ENCODE measurements at places on chromosomes 2 and 18. TPM values are rescaled to one million over a fixed set of nuclear protein-coding genes. Genes with fewer than 3 reads are reported as not detected.

- no peak overlapping the region for H3K4me3 ChIP-seq
- H3K27ac ChIP-seq = no peak overlapping the region
- H3K27me3 ChIP-seq = peaks cover 2% of the 10 kb centered on the region
Measured at GRCh38 chr2:109692013-109692743, 78.0 kb downstream of the SOWAHC start.

DNA sequence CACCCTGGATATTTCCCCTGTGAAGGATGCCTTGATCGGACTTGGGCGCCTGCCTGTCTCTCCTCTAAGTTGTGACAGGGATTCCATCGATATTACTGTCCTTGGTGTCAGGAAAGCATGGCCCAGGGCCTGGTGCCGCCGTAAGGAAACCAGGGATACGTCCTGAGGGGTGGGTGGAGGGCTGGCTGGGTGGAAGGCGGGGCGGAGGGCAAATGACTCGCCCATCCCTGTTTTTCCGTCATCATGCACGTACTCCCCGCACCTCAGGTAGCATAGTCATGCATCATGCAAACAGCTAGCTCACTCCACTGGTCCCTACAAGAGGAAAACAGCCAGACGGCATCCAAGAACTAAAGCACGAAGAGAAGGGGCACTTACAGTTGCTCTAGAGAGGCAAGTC, 57.1 kb downstream of the PXDN start:
- DNase-seq = no peak
- no peak overlapping the region for H3K4me3 ChIP-seq
- H3K4me1 ChIP-seq = no peaks in the 10 kb centered on the region
- H3K36me3 ChIP-seq = no peaks in the 10 kb centered on the region

- H3K4me3 ChIP-seq = no peak overlapping the region
- H3K27me3 ChIP-seq = peaks cover 18% of the 10 kb centered on the region
- H3K4me1 ChIP-seq = peaks cover 3% of the 10 kb centered on the region
Measured at GRCh38 chr2:230933521-230934180, 8.6 kb upstream of the GPR55 start.

DNA sequence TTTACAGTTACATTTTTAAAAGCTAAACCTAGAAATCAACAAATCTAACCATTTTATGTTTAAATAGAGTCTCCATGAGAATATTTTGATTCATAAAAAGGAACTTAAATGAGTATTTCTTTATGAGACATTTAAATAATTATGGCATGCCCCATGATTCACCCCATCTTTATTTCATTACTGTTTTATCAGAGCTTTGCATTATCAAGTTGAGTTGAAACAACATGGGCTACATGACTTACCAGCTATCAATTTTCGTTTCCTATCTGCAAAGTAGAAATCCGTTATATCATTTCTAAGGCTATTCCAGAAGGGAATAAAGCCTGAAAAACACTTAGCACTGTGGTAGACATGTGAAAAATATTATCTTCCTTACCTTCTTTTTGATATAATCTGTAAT, 161.5 kb downstream of the GALNT3 start:
- no peak overlapping the region for H3K4me3 ChIP-seq
- peaks cover 2% of the 10 kb centered on the region for H3K27me3 ChIP-seq
- peaks cover 2% of the 10 kb centered on the region for H3K4me1 ChIP-seq
- DNase-seq = no peak
- H3K27ac ChIP-seq = no peak overlapping the region

Gene DARS1
- 218 TPM for total RNA-seq

Gene GPR35
- 4.7 TPM for total RNA-seq

Gene SLC14A1
- 1.1 TPM for total RNA-seq

- H3K36me3 ChIP-seq = no peaks in the 10 kb centered on the region
- H3K27me3 ChIP-seq = no peaks in the 10 kb centered on the region
Measured at GRCh38 chr18:11008505-11008904, 140.9 kb downstream of the PIEZO2 start.

DNA sequence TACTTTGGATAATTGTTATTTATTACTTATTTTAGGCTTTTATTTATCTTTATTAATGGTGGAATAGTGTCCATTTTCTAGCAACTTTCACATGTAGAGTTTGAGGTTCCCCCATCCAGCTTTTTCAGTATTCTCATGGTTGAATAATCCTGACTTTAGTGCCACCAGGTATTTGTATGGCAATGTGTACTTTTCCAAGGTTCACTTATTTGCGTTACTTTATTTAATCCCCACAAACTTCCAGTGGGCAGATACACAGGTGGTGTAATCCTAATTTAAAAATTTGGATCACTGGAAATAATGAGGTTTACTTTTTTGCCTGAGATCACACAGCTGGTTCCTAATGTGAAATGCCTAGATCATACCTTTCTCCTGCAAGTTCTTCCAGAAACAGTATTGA, 30.5 kb downstream of the NAB1 start:
- peaks cover 33% of the 10 kb centered on the region for H3K36me3 ChIP-seq
- no peaks in the 10 kb centered on the region for H3K27me3 ChIP-seq
- peak overlapping the region; percentile 61 for H3K4me3 ChIP-seq

GRCh38 chr18:69261406-69261805, 139.3 kb upstream of the DOK6 start:
- no peak overlapping the region for H3K27ac ChIP-seq
- H3K4me1 ChIP-seq = no peaks in the 10 kb centered on the region
- H3K36me3 ChIP-seq = no peaks in the 10 kb centered on the region

GRCh38 chr18:77054606-77055428, 77.8 kb downstream of the MBP start:
- DNase-seq = peak; percentile 90
- H3K36me3 ChIP-seq = peaks cover 8% of the 10 kb centered on the region
- H3K27ac ChIP-seq = peak overlapping the region; percentile 96

DNA sequence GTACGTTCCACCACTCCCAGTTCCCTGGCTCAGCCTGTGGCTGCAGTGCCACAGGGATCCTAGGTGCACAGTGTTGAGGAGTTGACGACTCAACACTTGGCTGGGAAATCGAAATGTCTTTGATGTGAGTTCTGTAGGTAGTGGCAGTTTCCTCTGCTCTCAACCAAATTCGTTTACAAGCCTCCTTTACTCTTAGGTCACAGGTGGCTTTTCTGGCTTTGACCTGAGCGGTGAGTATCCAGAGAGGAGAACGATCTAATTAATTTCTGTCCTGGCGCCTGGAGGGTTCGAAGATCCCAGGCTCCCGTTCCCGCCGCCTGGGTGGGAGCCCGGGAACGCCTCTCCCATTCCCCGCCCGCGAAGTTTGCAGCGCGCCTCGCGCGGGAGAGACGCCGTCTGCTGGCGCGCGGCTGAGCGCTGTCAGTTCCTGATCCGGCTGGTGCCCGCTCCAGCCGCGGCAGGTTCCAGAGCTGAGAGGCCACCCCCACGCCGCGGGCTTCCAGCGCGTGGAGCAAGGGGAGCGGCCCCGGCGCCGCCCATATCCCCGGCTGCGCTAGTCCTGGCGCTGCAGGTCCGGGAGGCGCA, at the start of gene LAMA3:
TSS of gene LAMA3 (plus strand) at position 423 of the 585 bp plus-strand sequence. CDS start 231 bp downstream, outside the sequence.
- H3K4me1 ChIP-seq = peaks cover 6% of the 10 kb centered on the region
- peak within 1 kb of the TSS; percentile 40 for H3K4me3 ChIP-seq
- no peak within 1 kb of the TSS for H3K27ac ChIP-seq
- peaks cover 36% of the 10 kb centered on the region for H3K27me3 ChIP-seq
- H3K36me3 ChIP-seq = no peaks in the 10 kb centered on the region

- H3K36me3 ChIP-seq = no peaks in the 10 kb centered on the region
- H3K27me3 ChIP-seq = no peaks in the 10 kb centered on the region
- no peak overlapping the region for H3K27ac ChIP-seq
- no peak for DNase-seq
- no peaks in the 10 kb centered on the region for H3K4me1 ChIP-seq
- H3K4me3 ChIP-seq = no peak overlapping the region
Measured at GRCh38 chr2:24111407-24111901, 11.7 kb downstream of the PFN4 start.

DNA sequence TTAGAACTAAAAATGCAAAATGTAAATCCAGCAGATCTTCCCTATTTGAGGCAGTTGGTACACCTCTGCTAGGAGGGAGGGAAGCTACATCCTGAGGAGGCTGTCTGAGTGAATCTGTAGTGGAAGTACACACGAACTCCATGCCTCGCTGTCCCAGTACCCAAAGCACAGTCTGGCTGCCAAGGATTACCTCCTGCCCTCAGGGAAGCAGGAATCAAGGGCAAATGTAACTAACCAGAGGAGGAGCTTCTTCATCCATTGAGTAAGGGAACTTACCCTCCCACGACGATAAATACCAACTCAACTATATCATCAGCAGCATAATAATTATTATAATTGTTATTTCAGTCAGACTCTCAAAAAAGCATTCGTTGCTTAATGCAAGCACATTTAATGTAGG, 2.1 kb downstream of the DHRS9 start:
- no peak for DNase-seq
- H3K27me3 ChIP-seq = peaks cover 2% of the 10 kb centered on the region
- peaks cover 3% of the 10 kb centered on the region for H3K36me3 ChIP-seq
- H3K4me1 ChIP-seq = peaks cover 41% of the 10 kb centered on the region
- peak overlapping the region; percentile 33 for H3K4me3 ChIP-seq
- H3K27ac ChIP-seq = peak overlapping the region; percentile 49

GRCh38 chr18:48002933-48003365, 72.5 kb upstream of the SMAD2 start:
- no peaks in the 10 kb centered on the region for H3K4me1 ChIP-seq
- H3K27me3 ChIP-seq = peaks cover 3% of the 10 kb centered on the region
- H3K27ac ChIP-seq = no peak overlapping the region

DNA sequence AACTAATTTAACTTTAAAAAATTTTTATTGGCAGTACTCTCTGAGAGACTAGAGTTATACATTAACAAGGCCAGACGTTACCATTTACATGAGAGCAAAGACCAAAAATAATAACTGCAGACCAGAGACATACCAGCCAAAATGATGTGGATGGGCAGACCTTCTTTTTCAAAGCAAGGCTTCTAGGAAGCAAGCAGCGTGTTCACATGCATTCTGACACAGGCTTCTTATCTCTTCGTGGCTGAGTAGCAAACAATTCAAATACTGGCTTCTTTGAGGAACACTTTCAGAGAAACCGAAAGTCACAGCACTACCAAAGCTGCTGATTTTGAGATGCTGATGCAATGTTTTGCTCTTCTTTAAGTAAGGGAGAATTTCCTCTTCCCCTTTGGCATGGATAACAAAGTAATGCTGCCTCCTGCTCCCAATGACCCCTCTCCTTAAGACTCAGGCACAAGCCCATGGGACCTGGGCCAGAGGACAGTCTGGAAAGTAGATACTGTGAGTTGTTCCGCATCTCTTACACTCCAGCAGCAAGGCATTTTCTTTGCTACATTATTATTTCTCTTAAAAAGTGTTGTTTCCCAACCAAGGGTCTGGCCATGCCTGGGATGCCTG, 181.9 kb downstream of the MREG start:
- peaks cover 5% of the 10 kb centered on the region for H3K4me1 ChIP-seq
- no peak for DNase-seq
- no peaks in the 10 kb centered on the region for H3K27me3 ChIP-seq
- peak overlapping the region; percentile 38 for H3K27ac ChIP-seq

GRCh38 chr18:22221350-22221749, 52.0 kb downstream of the GATA6 start:
- no peaks in the 10 kb centered on the region for H3K27me3 ChIP-seq
- no peak for DNase-seq
- H3K4me3 ChIP-seq = no peak overlapping the region
- H3K36me3 ChIP-seq = no peaks in the 10 kb centered on the region

- H3K4me3 ChIP-seq = no peak overlapping the region
- no peaks in the 10 kb centered on the region for H3K36me3 ChIP-seq
- H3K27me3 ChIP-seq = no peaks in the 10 kb centered on the region
- H3K4me1 ChIP-seq = no peaks in the 10 kb centered on the region
Measured at GRCh38 chr2:138209009-138209408, 244.7 kb downstream of the HNMT start.

Gene CDKL4
- 0.14 TPM for total RNA-seq

Gene GDF7
- 0.05 TPM for total RNA-seq

DNA sequence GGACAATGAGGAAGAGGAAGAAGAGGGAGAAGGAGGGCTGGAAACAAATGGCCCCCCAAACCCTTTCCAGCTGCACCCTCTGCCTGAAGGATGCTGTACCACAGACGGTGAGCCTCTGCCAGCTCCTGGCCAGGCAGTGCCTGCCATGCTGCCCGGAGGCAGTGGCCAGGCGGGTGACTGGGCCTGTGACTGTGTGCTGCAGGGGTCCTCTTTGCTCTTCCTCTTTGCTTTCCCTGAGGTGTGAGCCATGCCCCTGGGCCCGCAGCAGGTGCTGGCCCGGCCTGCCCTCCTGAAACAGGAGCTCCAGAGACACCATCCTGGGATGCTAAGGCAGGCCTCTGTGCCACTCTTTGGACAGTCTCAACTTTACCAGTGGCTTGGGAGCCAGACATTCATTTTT, 28.6 kb downstream of the GREB1 start:
- H3K36me3 ChIP-seq = no peaks in the 10 kb centered on the region
- H3K27ac ChIP-seq = no peak overlapping the region
- peaks cover 10% of the 10 kb centered on the region for H3K27me3 ChIP-seq
- H3K4me3 ChIP-seq = no peak overlapping the region

- H3K27ac ChIP-seq = no peak overlapping the region
- H3K27me3 ChIP-seq = no peaks in the 10 kb centered on the region
- no peaks in the 10 kb centered on the region for H3K4me1 ChIP-seq
Measured at GRCh38 chr2:124663645-124663997, 638.5 kb downstream of the CNTNAP5 start.

DNA sequence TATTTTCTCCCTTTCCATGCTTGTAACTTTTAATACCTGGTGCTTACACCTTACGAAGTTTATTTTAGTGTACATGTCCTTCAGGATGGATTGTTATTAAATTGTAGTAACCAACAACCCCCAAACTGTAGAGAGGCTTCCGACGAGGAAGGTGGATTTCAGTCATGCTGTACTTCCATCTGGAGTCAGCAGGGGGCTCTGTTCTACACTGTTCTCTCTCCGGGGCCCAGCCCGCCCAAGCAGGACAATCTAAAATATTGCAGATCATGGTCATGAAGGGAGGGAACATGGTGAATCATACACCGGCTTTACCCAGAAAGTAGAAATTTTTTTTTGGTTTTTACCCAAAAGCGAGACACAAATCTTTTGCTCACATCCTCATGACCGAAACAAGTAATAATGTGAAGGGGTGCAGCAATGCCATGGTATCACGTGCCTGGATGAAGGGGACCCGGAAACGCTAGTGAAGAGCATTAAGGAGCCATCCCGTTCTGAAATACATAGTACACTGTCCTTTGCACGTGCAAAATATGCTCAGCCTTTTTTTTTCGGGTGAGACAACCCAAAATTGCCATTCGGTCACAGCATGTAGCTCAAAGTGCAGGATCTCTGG, 884.8 kb downstream of the EPHA4 start:
- no peak overlapping the region for H3K27ac ChIP-seq
- H3K4me1 ChIP-seq = no peaks in the 10 kb centered on the region
- no peak overlapping the region for H3K4me3 ChIP-seq
- peaks cover 11% of the 10 kb centered on the region for H3K27me3 ChIP-seq

DNA sequence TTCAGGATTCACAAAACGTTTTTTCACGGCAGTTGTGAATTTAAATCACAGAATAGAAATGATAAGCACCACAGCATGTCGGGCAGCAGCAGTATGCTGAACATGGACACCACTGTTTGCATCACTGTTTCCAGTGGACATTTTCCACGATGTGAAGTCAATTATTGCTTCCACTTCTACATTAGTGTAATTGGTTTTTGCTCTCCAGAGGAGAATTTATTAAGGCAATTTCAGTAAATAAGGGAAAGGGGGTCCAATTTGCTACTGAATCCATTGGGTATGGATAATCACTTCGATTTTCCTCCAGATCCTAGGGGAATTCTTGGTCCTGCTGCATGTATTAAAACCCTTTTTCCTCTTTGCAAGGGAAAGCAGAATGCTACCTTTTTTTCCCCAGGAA, 30.2 kb upstream of the VWC2L start:
- H3K4me3 ChIP-seq = no peak overlapping the region
- DNase-seq = no peak
- no peaks in the 10 kb centered on the region for H3K27me3 ChIP-seq
- H3K27ac ChIP-seq = no peak overlapping the region

Gene DUSP19
- total RNA-seq = 2.7 TPM

Gene KCNS3
- total RNA-seq = 0.19 TPM

Gene CCDC142
- 10.1 TPM for total RNA-seq

GRCh38 chr2:234974501-234975385, 22.9 kb downstream of the SH3BP4 start:
- DNase-seq = no peak
- peaks cover 16% of the 10 kb centered on the region for H3K27me3 ChIP-seq
- no peaks in the 10 kb centered on the region for H3K4me1 ChIP-seq
- no peak overlapping the region for H3K4me3 ChIP-seq
- H3K27ac ChIP-seq = no peak overlapping the region
